ENCODE measurements at places on chromosomes 5 and 9.

DNA sequence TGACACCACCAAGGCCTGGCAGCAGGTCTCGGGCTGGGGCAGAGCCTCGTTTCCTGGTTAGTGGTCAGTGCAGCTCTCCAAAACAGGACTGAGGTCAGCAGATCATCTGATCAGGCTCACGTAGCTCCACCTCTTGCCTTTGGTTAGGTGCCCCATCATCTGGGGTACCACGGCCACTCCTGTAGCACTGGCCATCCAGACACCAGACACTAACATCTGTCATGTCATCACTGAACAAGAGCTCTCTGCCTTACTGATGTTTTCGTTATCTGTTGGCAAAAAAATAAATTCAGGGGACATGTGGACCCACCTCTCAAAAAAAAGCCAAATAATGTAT, 29.9 kb upstream of the MED10 start:
- no peak for DNase-seq

GRCh38 chr5:38289457-38289856, 31.1 kb downstream of the EGFLAM start:
- DNase-seq = no peak

- DNase-seq = no peak
These were observed 42.9 kb downstream of the LAMC3 start for GRCh38 chr9:131051592-131052517.

DNA sequence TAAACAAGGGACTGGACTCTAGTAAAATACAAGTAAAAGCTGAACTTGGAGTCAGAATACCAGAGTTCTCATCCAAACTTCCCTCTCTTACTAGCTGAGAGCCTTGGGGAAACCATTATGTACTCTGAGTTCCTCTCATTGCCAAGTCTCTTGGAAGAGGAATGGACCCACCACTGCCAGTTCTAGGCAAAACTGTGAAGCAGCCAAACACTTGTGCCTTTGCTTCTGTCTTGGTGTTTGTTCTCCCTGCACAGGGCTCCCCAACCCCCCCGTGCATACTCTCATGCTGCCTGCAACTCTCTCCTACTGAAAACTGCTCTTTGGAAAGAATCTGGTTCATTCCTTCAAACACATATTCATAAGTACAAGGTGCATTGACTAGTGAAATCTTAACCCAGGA, 102.6 kb downstream of the PDZD2 start:
- no peak for DNase-seq

GRCh38 chr9:19783500-19783899, 5.3 kb downstream of the SLC24A2 start:
- no peak for DNase-seq

DNA sequence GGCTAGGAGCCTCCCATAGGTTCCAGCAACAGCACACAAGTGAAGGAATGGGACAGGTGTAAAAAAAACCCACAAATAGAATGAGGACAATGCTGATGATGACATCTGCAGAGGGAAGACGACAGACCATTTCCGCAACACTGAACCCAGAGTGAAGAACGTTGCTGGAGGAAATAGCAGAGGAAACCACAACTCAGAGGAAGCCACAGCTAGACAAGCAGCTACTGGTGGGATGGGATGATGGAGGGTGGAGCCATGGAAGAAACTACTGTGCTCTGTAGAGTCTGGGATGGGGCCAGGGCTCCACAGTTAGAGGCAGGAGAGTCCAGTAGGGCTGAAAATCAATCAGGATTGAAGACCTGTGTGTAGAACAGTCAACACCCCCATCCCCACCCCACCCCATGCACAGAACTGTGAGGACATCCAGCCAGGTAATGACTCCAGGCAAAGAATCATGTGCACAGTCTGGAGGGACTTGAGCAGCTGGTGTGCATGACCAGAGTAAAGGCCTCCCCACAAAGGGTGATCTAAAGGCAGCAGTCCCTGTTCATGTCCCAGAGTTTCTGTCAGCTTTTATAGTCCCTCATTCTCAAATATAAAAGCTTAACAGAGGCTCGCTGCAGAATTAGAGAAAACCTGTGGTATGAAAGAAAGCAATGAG, 65.2 kb upstream of the SPIN1 start:
- DNase-seq = no peak

- no peak for DNase-seq
These were observed 126.5 kb downstream of the RPS23 start for GRCh38 chr5:82151662-82152061.

GRCh38 chr5:16695779-16696178, 79.0 kb upstream of the RETREG1 start:
- no peak for DNase-seq

DNA sequence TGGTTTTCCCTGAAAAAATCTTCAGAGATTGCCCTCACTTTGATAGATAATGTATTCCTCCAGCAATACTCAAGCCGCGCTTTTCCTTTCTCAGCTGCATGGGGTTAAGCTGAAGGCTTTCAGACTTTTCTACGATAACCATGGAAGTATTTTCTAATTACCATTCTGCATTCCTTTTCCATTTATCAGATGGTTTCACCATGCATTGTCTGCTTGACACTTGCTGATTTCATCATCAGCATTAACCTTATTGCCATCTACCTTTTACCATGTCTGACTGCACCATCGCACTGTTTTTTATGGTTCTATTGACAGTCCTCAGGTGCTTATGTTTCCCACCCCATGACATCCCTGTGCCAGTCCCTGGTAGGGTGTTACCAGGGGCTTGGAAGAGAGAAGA, 91.6 kb downstream of the DMAC1 start:
- no peak for DNase-seq

GRCh38 chr9:4670591-4670990, 4.3 kb upstream of the SPATA6L start:
- no peak for DNase-seq

- DNase-seq = no peak
These were observed 136.2 kb upstream of the SLC30A5 start for GRCh38 chr5:68957591-68957990.

- DNase-seq = no peak
These were observed 127.1 kb downstream of the DPYSL3 start for GRCh38 chr5:147382776-147383175.
